ENCODE measurements at places on chromosomes 12 and 14.

GRCh38 chr14:26841920-26842741, 244.3 kb upstream of the NOVA1 start:
- no peak for DNase-seq

- DNase-seq, result no peak
Measured at GRCh38 chr12:108614639-108615038, 16.8 kb upstream of the TMEM119 start.

- DNase-seq, result no peak
Measured at GRCh38 chr14:60111732-60112131, 20.0 kb downstream of the PCNX4 start.

- DNase-seq, result no peak
Measured at GRCh38 chr14:28120391-28120790, 646.2 kb upstream of the FOXG1 start.

- DNase-seq, result no peak
Measured at GRCh38 chr14:47966076-47966810, 290.8 kb upstream of the MDGA2 start.

DNA sequence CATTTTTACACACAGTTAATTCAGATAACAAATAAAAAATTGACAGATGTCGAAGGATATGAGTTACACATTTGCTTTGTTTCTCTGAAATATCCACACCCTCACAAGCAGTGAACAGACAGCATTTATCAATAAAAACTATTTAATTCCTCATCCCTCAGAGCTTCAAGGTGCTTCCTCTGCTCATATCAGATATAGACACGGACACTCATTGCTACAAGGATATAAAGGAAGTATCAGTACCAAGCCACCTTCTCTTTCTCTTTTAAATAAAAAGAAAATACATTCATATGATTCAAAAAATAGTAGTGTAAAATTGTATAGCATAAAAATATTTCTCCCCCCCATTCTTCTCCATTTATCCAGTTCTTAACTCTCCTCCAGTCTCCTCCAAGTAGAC, 21.9 kb upstream of the MAGOHB start:
- no peak for DNase-seq

DNA sequence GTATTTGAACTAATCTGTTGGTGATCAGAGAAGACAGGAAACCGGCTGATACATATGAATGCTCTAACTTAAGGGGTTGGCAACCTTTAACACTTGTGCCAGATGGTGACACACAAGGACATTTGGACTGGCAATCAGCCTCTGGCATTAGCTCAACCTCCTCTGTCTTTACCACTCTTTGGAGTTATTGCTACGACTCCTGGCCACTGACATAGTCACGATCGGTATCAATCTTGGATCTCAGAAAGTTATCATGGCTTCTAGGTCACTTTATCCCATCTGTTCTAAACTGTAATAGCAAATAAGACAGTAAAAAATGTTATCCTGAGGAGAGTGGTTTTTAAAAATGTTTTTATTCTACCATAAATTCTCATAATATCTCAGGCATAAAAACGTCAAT, 575.2 kb upstream of the MDGA2 start:
- DNase-seq, result no peak

DNA sequence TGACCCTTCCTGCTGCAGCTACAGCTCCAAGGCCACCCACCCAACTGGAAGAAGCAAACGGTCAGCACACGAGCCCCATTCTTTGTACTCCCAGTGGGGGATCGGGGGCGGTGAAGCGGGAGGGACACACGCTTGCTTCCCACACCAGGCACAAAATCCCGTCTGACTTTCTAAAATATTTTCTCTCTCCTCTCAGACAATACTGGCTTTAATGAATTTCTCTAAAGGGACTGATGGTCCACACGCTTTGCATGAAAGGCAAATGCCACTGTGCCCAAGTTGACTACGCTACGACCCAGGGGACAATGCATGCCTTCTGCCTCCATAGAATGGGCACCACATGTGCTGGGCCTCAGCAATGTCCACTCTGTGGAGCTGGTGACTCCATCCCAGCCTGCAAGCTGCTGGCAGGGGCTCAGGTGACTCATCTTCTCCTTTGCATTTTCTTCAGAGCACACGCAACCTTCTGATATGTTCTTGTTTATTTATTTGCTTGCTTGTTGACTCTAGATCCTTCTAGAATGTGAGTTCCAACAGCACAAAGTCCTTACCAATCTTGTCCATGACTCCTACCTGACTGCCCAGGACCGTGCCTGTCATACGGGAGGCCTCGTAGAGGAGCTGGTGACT, 15.6 kb downstream of the SYNE3 start:
- DNase-seq, result no peak

DNA sequence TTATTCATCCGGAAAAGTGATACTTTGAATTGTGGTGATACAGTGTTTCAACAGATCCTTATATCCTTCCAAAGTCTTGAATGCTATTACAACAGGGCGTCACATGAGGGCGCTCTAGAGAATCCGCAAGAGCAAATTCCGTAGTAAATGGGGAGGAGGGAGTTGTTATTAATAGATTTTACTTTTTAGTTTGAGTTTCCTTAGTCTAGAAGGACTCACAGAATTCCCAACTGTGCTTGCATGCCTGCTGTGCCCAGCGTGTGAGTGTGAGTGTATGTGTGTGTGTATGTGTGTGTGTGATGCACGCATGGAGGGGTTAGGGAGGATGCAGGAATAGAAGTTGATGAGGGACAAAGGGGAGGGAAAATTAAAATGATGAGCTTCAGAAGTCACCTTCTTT, 375.3 kb downstream of the C12orf75 start:
- DNase-seq, result no peak

GRCh38 chr12:74903522-74903921, 306.1 kb downstream of the KCNC2 start:
- no peak for DNase-seq

DNA sequence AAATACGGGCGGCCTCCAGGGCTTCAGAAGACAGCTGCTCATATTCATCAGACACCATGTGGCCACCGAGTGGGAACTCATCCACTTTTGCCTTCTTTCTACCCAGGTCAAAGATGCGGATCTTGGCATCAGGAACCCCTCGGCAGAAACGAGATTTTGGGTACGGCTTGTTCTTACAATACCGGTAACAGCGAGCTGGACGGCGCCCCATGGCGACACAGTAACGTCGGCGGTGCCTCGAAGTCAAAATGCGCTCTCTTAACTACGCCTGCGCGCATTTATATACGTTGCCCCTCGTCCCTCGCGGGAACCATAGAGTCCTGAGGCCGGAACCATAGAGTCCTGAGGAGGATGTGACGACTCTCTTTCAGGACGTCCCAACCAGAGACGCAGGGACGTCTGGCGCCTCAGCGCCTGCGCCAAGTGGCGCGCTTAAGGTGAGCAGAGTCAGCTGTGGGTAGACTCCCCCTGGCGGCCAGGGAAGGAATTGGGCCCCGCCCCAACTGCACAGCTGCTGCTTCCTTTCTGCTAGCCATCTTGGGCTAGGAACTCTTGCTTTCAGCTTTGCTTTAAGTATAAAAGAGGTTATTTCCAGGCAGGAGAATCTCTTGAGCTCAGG, at the start of gene RPL10L:
TSS of gene RPL10L (minus strand) at position 256 of the 619 bp plus-strand sequence. CDS start at position 211, 45 bp downstream.
- no peak for DNase-seq

DNA sequence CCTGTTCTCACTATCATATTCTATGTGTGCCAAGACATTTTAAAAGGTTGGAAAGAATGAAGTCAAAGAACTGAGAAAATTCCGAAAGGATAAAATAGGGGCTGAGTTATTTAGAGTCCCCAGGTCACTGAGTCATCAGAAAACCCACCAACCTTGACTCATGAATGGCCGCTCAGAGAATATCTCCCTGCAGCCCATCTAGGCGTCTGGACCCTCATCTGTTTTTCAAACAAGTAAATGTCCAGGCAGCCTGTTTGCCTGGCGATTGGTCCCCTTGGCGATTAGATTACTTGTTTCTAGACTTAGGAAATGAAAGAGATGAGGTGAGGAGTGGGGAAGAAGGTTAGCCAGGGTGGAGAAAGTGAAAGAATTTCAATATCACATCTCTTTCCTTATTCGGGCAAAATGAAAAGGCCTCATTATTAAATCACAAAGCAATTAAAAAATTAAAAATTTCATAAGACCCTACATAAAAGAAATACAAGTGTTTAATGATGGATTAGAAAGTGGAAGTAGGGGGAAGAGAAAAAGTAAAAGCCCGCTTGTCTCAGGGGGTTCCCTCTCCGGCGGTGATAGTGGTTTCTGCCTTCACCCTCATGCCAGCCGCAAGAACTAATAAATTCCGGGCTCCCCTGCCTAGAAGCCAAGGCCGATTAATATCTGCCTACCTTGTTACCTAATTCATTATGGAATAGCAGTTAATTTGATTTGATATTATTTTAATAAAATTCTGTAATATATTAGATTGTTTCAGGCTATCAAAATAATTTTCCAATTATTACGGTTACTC, 415.9 kb downstream of the BCL11B start:
- no peak for DNase-seq

DNA sequence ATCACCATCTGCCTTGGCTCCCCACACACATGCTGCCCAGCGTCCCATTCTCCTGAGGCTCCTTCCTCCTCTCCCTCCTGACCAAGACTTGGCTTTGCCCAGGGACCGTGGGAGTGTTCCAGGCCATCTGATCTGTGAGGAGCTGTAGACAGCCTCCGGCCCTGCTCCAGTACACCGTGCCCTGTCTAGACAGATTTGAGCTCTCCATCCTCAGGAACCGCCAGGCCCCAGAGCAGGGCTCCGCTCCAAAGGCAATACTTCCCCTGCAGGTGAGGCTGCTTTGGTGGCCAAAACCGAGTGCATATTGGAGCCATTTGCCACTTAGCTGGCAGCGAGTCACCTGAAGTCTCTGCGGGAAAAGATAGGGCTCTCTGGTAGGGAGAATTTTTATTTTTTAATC, 147.4 kb downstream of the ANO2 start:
- DNase-seq, result no peak

DNA sequence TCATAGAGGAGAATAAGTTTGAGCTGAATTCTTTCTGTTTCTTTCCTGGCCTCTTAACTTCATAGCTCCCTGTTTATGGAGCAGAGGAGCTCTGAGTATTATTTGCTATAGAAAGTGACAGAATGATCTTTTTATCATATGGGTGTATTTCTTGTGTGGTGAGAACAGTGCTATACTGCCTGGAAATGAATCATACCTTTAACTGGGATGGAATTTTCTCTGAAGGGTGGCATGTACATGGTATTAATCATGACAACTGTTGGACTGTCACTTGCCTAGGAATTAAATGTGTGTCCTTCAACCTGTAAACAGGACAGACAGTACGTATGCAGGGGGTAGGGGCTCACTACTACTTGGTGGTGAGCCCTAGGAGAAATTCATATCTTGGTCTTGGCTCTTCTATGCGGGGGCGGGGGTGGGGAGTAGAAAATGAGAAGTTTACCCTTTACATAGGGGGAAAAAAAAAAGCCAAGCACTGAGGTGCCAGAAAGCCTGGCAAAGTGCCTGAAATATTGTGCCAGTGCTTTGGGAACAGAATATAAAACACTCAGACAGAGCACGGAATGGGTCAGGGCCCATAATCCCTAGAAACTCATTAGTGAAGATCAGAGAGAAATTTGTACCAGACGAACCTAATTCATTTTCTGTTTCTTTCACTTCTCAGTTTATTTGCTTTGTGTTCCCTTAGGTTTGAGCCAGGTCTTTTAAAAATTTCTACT, 33.8 kb downstream of the ARMH4 start:
- DNase-seq, result no peak

DNA sequence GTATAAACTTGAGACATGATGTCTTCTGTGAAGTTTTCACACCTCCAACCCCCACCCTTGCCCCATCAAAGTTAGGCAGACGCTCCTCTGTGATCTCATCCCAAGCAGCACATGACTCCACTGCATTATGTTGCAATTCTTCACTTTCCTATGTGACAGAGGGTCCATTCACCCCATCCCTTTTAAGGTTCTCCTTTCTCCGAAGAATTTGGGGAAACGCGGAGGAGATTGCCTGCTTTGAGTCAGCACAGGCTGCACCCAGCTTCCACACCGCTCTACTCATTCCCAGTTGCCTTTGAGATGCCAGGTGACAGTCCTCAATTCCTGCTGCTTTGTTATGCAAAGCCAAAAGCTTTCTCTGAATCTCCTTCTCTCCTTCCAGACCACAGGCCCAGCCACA, 61.8 kb downstream of the PHLDA1 start:
- DNase-seq, result peak; percentile 48

DNA sequence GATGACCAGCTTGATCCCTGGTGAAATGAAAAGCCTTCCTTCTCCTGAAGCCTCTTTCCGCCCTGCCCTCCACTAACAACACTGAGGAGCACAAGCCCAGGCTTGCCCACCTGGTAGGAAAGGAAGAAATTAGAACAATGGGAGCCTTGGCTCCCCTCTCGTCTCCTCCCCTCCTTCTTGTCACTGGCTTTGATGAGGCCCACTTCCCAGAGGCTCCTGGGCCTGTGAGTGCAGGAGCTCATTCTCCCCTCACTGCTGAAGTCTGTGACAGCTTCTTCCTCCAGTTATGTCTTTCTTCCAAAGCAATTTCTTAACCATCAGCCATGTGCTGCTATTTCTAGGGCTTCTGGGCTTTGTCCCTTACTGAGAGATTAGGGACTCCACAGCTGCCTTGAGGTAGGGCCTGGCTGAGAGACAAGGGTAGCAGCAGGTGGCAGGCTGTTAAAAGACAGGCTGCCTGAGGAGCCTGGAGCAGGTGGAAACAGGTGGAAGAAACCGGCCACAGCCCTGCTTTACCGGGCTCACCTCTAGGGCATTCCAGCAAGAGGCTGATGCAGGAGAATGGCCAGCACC, 53.6 kb upstream of the SRSF5 start:
- no peak for DNase-seq

GRCh38 chr12:14454098-14454907, 88.8 kb downstream of the ATF7IP start:
- peak; percentile 31 for DNase-seq

DNA sequence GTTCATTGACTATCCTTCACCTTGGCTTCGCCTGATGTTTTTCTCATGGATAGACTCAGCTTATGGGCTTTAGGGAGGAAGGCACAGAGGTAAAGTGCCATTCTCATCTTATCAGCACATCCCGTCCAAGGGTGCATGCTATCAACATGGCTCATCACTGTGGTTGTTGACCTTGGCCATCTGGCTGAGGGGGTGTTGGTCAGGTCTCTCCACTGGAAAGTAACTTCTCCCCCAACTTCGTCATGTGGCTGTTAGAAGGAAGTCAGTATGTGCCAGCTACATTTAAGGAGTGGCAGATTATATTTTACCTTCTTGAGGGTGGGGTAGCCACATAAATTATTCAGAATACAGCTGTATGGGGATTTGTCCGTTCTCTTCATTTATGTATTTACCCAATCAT, 68.9 kb downstream of the EML1 start:
- DNase-seq, result no peak

GRCh38 chr12:5328669-5329517, 103.0 kb upstream of the NTF3 start:
- no peak for DNase-seq

All from CD4-positive, alpha-beta T cell treated with Interleukin-1 beta for 1 hour (primary cell).